ENCODE measurements at places on chromosomes 6 and 20.

DNA sequence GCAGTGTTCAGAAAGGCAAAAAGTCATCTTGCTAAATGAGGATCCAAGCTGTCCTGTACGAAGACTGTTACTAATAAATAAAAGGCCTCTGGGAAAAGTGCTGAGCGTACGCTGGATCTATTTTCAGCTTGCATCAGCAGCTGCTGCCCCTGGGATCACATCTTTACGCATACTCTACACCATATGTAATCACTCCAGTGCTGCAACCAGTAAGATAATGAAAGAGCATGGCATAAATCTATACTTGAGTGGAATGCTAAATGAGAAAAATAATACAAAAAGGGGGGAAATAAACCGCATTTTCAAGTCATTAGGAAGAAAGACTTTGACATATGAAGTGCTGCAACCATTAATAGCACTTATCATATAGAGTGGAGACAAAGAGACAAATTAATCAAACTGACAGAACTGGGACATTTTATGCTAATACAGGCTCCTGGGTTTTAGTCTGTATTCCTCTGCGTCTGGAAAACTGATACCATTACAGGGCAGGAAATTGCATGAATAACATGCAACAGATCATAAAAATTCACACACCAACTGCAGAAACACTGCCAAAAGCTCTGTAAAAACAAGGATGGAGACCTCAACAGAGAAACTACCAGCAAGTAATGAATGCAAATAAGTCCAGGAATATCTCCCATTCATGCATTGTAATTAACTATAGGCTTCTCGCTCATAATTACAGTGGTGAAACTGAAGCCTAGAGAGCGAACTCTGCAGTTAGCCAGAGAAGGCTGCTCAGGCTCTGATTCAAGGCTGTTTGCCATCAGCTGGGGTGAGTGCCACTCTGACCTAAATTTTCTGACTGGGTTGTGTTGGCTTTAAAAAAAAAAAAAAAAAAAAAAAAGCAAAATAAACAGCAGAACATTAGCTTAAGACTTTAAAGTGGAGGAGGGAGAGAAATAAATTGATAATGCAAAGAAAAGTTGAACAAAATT, 83.8 kb downstream of the GJA10 start:
- DNase-seq, result peak; percentile 77

GRCh38 chr6:129695373-129696027, 14.5 kb downstream of the ARHGAP18 start:
- no peak for DNase-seq

GRCh38 chr6:39055661-39056060, 7.1 kb downstream of the GLP1R start:
- no peak for DNase-seq

DNA sequence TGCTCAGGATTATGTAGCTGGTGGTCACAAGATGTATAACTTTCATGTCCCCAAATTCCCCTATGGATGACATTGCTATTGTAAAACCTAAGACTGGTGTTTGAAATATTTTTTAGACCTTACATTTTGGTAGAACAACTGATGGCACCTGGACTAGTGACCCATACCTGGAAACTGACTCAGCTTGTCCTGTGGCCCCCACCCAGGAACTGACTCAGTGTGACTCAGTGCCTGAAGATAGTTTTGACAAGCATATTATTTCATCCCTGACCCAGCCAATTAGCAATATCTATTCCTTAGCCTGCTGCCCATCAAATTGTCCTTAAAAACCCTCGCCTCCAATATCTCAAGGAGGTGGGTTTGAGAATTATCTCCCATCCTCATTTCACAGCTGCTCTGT, 90.9 kb upstream of the GRIK2 start:
- no peak for DNase-seq

GRCh38 chr6:46850792-46851191, 57.6 kb downstream of the MEP1A start:
- no peak for DNase-seq

- DNase-seq, result no peak
These were observed 400.3 kb downstream of the CD109 start for GRCh38 chr6:74096329-74096728.

DNA sequence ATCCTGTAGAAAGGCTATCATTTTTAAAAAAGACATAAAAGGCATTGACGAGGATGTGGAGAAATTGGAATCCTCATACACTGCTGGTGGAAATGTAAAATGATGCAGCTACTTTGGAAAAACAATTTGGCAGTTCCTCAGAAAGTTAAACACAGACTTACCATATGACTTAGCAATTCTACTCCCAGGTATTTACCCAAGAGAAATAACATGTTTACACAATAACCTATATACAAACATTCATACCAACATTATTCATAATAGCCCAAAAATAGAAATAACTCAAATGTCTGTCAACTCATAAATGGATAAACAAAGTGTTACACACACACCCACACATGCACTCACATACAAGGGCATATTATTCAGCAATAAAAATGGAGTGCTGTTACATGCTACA, 23.4 kb upstream of the CEP85L start:
- no peak for DNase-seq

GRCh38 chr6:39785281-39785680, 6.9 kb upstream of the DAAM2 start:
- no peak for DNase-seq

- DNase-seq, result no peak
These were observed 1.9 kb upstream of the LRRC1 start for GRCh38 chr6:53792973-53793317.

DNA sequence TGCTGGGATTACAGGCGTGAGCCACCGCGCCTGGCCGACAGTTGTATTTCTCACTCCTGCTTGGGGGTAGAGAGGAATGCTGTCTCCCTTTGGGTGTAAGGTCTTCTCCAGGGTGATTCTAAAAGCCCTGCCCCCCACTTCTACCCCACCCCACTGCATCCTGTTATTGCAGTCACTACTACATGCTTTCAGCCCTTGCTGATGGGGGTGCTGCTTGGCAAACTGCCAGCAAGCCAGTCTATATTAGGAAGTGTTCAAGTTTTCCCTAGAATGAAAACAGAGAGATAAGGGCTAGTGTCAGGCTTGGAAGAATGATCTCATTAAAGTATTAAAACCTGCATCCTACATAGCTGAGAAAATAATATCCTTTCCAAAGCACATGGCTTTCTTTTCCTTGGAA, 31.3 kb downstream of the TTI1 start:
- no peak for DNase-seq

GRCh38 chr6:150767571-150768018, 97.9 kb upstream of the MTHFD1L start:
- peak; percentile 57 for DNase-seq

DNA sequence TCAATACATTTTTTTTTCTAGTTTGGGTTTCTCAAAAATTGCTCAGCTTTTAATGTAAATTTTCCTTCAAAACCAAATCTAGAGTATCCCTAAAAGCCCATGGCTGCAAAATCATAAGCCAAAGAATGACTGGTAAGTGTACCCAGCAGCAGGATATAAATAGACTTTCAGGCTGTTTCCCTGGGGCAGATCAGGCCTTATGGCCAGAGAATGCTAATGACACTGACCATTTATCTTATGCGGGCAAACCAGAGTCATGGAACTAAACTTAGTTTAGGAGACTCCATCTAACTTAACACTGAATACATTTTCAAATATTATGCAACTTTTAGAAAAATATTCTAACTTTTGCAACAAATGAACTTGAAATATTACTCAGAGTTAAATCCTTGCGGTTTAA, 7.4 kb downstream of the OSER1 start:
- DNase-seq, result no peak

DNA sequence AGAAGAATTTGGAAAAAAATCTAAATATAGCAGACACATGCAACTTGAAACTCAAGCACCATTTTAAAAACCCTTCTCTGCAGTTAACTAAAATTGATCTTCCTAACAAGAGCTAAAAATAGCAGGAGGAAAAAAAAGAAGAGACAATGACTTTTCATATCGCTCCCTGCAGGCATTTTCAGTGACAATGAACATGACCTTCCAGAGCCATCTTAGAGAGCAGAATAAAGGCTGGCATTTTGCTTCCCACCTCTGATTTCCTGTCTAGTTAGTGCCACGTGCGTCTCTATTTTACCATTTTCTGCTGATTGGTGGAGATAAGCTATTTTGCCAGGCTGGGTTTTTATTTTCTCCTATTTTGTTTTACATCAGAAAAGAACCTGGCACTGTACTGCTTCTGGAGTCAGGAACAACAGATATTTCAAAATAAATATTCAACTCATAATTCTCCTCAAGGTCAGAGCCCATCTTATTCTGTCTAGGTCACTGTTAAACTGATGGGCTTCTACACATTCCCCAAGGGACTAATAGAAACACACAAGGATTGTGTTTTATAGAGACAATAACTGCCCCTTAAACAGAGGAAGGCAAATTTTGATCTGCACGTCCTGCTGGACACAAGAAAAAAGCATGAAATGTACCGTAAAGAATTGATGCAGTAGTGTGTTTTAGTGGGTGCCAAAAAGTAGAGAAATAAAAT, 70.2 kb upstream of the ENPP5 start:
- DNase-seq, result no peak

DNA sequence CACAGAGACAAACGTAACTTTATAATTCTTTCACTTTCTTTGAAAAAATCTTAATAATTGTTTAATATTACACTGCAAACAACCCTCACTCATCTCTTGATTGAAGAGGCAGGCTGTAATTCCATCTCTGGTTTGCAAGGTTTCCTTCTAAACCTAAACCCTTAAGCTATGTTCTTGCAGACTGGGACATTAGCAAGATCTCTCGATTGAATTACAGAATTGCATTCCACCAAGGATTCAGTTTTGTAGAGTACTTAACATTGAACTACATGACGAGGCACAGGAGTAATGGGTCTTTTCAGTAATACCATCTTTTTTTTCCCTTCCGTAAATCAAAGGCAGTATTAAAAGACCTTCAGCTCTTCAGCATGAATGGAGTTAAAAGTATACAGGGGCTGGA, 111.6 kb upstream of the EEF1E1 start:
- no peak for DNase-seq

DNA sequence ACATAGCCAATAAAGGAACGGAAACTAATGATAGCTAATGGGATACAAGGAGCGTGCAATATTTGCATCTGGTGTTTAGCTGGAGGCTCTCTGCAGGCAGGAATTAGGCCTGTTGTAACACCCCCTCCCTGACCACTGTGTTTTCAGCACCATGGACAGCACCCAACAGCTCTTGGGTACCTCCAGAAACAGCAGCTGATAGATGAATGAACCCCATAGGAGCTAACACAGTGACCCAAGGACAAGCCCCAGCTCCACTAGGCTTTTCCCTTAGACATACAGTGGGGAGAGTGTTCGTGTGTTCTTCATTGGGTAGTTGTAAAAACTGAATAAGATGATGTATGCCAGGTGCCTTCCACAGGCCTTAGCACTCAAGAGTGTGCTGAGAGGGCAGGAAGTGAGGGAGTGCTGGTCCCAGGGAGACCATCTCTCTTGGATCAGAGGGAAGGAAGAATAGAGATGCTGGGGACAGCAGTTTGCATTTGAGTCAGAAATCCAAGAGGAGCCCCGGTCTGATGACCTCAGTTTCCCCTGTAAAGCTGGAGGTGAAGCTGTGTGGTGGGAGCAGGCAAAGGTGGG, 161.3 kb downstream of the PHACTR3 start:
- no peak for DNase-seq

DNA sequence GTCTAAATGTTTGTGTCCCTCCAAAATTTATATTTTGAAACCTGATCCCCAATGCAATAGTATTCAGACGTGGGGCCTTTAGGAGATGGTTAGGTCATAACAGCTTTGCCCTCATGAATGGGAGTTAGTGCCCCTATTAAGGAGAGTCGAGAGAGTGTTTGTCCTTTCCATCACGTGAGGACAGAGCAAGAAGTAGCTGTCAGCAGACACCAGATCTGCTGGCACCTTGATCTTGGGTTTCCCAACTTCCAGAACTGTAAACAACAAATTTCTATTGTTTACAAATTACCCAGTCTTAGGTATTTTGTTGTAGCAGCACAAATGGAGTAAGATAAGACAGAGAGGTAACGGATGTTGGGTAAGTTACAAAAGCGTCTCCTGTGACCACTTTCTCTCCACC, 46.6 kb downstream of the FAM50B start:
- DNase-seq, result no peak

DNA sequence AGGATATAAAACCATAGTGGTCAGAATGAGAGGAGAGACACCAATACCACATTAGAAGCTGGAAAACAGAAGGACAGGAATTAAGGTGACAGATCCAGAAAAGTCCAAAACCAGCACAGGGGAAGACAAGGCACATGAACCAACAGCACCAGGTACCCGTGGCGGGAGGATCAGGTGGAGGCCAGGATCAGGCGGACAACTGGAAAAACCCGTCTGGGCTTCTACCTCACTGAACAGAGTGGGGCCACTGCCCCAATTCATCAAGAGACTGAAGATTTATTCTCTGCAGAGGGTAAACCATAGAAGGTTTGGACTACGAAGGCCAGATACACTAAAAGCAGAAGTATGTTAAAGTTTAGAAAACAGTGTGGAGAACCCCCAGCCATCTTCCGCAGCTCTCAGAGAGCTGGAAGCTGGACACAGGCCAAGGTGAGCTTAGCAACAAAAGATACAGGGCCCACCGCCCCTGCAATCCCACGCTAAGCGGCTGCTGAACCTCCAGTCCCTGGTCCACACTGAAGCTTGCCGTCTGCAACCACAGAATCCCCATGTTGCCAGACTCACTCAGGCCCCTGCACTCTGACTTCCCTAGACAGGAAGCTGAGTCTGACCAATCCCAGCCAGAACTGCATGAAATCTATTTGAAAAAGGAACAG, 29.9 kb downstream of the ABHD12 start:
- peak; percentile 28 for DNase-seq

GRCh38 chr6:89944826-89945407, 50.6 kb downstream of the GJA10 start:
- DNase-seq, result no peak

- DNase-seq, result peak; percentile 34
These were observed 142.9 kb upstream of the OLIG3 start for GRCh38 chr6:137637121-137637520.

DNA sequence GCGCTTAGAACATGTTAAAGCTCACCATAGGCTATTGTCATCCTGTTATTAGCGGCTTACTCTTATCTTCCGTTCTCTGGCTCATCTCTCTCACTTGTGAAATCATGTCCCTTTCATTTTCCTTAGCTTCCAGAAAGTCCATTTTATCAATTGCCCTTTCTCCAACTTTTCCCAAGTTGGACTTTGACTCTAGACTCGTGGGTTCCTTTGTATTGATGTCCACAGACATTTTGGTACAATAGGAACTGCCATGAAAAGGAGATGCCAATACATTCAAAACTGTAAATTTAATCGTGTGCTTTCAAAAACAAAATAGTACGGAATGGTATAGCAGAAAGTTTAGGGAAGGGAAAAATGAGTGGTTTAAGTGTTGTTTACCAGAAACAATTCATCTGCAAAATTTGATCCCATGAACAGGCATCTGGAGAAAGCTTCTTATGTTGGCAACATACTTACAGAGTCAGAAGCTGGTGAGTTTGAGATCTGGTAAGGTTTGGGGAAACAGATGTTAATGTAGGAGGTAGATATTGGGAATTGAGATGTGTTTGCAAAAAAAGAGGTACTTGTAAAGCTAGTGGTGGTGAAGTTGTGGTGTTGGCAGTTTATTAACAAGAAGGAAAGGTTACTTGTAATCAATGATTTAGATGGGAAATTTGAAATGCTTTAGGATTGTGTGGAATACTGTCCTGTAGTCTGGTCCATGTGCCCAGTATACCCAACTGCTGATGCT, 10.2 kb upstream of the HIVEP1 start:
- DNase-seq, result no peak

GRCh38 chr6:148471624-148472159, 129.1 kb downstream of the SASH1 start:
- peak; percentile 60 for DNase-seq

Measured in femur (tissue), 1 donor.